ENCODE measurements at places on chromosomes 12 and 14.

DNA sequence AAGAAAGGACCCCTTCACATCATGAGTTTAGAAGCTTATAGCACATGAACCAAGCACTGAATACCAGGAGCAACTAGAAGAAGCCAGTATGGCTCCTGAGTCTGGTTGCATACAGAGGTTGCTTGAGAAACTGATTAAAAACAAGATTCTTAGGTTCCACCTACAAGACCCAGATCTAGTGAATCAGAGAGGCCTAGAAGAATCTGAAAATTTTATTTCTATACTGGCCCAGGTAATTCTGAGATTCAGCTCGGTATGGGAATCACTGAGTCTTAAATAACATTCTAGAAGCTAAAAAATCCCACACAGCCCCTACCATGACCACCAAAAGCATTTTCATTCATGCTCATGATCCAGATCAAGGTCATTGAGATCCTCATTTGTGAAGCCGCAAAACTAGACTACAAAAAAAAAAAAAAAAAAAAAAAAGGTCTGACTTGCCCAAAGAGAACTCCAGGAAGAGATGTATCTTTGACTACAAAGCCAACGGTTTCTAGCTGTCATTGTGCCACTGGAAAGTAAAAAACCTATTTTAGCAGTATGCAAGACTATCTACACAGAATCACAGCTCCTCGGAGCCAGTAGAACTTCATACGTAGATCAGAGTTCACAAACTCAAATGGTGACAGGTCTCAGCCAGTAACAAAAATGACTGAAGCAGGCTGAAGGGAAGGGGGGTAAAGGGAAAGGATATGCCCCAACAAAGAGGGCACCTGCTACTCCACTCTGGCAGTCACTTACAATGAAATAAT, 168.4 kb upstream of the EGLN3 start:
- DNase-seq, result no peak

- DNase-seq, result no peak
These were observed 150.1 kb downstream of the SUDS3 start for GRCh38 chr12:118526255-118527095.

GRCh38 chr14:65169351-65169750, 67.0 kb upstream of the MAX start:
- no peak for DNase-seq

GRCh38 chr12:75315518-75315917, 14.6 kb downstream of the CAPS2 start:
- DNase-seq, result no peak

GRCh38 chr12:70268972-70269371, 25.7 kb downstream of the CNOT2 start:
- no peak for DNase-seq

GRCh38 chr14:67852926-67853604, 33.5 kb downstream of the RAD51B start:
- peak; percentile 32 for DNase-seq

- DNase-seq, result no peak
These were observed 2.5 kb upstream of the DDX23 start for GRCh38 chr12:48854488-48854887.

- DNase-seq, result no peak
These were observed 8.6 kb downstream of the SETD1B start for GRCh38 chr12:121812320-121812871.

- no peak for DNase-seq
These were observed 230.7 kb upstream of the PRKD1 start for GRCh38 chr14:30158299-30158698.

- DNase-seq, result no peak
These were observed 13.1 kb upstream of the GPR132 start for GRCh38 chr14:105078294-105078693.

DNA sequence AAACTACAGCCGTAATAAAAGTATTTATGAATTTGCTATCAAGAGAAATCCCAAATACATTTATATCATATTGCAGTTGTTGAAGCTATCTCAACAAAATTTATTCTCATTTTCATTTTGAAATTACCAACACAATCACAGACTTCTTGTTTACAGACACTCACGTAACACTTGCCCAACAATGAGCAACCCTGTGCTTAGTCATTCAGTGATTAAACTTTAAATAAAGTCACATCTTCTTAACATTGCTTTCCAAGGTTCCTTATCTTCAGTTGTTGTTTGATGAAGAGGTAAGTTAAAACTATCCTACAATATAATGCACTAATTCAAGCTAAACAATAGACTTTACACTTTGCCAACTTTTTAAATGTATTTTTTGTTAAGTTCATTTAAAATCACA, 601.8 kb downstream of the SLC16A7 start:
- DNase-seq, result no peak

DNA sequence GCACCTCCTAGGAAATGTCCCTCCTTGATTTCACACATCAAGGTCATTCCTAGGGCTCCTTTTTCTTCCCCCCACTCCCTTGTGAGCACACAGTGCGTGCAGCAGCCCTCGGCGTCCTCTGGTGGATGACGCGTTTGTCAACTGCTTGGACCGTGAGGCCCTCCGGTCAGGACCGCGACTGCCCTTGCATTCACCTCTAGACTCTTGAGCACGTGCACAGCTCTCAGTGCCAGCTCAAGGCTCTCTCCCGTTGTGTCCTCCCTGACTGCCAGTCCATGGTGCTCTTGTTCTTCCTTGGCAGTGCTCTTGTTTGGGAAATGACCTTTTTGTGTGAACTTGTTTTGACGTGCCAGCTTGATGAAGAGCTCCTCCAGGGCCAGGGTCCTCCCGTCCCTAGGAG, 67.9 kb downstream of the TSPAN9 start:
- DNase-seq, result no peak

- DNase-seq, result no peak
These were observed 148.8 kb upstream of the E2F7 start for GRCh38 chr12:77214136-77214535.

GRCh38 chr12:54616933-54617680, 17.6 kb downstream of the LACRT start:
- DNase-seq, result peak; percentile 42

GRCh38 chr14:102630881-102631280, 38.4 kb downstream of the RCOR1 start:
- DNase-seq, result no peak

DNA sequence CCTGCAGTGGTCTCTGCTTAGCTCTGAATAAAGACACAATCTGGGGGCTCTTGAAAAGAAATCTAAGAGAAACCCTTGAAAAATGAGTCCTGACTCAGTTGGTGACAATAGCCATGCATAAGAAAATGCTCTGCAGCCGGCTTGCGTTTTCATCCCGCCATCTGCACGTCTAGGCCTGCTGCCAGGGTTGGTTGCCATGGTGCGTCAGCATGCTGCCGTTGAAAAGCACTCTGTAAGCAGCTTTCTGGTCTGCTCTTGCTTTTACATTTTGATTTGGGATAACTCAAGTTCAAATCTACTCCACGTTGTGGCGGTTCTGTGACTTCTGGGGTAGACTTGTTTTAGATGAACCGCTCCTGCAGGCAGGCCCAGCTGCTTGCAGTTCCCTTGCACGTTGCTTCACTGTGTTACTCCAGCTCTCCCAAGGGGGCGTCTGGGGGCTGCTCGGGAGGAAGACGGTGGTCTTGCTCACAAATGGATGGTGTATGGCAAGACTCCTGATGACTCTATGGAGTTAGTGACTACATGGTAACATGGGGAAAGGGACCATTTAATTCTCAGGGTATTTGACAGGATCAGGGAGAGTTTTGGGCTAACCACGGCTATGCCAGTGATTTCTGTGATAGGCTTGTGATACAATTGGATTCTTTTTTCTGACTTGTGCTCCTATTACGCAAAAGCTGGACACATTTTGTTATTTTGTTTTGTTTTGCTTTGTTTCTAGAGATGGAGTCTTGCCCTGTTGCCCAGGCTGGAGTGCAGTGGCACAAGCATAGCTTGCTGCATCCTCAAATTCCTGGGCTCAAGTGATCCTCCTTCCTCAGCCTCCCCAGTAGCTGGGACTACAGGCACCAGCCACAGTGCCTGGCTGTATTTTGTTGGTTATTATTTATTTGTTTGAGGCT, 15.8 kb downstream of the WNT5B start:
- no peak for DNase-seq

- no peak for DNase-seq
These were observed 92.5 kb downstream of the DAAM1 start for GRCh38 chr14:59280961-59281360.

DNA sequence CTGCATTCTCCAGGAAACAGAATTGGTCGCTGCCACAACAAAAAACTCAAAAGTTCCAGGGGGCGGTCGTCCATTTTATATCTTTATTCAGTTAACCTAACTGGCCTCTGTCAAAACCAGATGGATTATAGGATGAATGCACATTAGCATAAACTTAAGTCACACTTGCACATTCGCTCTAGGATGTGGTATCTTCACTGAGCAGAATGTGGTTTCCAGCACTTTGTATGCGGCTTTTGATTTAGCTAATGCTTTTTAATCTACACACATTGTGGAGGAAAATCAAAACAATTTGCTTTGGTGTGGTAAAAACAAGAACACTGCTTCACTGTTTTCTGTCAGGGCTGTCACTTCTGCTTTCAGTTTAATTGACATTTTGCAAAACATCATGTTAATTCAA, 4.5 kb downstream of the TAS2R50 start:
- DNase-seq, result no peak

DNA sequence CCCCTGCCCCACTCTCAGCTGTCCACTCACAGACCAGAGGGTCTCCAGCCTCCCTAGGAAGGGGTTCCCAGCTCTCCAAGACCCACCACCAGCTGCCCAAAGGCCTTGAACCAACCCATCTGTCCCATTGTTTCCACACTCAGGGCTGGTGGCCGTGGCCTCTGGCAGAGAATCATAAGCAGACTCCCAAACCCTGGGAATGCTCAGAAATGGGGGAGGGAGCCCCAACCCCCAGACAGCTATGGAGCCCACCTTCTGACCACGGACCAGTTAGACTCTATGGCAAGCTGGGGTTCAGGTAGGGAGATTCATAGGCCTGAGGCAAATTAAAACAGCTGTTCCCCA, 280.0 kb downstream of the DPF3 start:
- no peak for DNase-seq

DNA sequence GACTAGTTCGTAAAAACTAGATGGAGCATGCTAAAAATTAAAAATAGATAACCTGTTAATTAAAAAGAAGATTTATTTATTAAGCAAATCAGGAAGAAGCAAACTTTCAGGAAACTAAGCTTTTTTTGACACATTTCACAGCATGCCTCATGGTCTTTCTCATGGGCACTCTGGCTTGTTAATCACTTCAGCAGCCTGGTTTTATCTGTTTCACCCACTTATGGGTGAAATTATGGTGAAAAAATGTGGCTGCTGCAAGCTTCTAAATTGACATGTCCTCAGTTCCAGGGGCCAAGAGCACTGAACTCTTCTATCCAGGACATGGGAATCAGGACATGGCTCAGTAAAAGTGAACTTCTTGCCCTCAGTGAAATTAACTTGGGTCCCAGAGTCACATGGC, 468.6 kb upstream of the SYT1 start:
- DNase-seq, result no peak

- no peak for DNase-seq
These were observed 34.2 kb upstream of the PLEKHA5 start for GRCh38 chr12:19095331-19095730.

GRCh38 chr14:39853441-39853840, 421.2 kb upstream of the FBXO33 start:
- no peak for DNase-seq

- no peak for DNase-seq
These were observed 102.7 kb downstream of the PAPLN start for GRCh38 chr14:73339846-73340595.

DNA sequence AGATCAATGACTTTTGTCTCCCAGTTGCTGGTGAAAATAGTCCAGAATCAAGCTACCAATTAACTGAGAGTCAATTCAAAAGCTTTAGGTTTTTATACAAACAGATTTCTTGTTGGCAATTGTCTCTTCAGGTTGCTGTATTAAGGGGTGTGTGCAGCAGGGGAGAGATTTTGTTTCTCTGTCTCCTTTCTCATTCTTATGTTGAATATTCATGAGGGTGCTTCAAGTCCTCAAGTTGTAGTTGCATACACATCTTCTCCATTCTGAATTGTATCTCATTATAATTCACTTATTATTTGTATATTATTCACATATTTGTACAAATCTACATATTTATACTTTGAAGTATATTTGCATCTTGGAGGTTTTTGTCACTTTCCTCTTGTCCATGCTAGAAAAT, 126.7 kb upstream of the PTPRQ start:
- no peak for DNase-seq

DNA sequence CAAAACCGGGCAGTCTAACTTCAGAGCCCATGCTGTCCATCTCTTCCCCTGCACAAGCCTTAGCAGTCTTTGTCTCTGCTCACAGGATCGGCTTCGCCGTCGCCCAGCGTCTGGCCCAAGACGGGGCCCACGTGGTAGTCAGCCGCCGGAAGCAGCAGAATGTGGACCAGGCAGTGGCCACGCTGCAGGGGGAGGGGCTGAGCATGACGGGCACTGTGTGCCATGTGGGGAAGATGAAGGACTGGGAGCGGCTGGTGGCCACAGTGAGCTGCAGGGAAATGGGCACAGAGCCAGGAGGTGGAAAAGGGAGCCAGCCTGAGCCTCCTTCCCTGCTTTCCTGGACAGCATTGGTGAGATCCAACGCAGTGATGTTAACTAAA, 14.2 kb upstream of the CARMIL3 start:
- DNase-seq, result no peak

DNA sequence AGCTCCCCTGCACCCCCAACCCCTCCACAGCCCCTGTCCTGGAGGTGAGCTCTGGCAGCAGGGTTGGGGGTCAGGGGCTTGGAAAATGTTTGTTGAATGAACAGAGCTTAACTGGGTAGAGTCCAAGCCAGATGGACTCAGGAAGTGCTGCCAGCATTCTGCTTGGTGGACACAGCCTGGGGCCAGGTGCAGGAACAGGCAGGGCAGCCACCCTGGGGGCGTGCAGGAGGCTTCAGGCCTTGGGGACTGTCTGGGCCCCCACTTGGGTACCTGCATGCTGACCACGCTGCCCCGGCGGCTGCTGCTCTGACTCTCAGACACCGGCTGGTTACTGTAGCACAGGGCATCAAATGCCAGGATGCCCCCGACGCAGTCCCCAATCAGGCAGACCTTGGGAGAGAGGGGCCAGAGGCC, 15.7 kb downstream of the ARL6IP4 start:
- DNase-seq, result no peak

GRCh38 chr14:72495668-72496067, 398.2 kb downstream of the DPF3 start:
- DNase-seq, result no peak

DNA sequence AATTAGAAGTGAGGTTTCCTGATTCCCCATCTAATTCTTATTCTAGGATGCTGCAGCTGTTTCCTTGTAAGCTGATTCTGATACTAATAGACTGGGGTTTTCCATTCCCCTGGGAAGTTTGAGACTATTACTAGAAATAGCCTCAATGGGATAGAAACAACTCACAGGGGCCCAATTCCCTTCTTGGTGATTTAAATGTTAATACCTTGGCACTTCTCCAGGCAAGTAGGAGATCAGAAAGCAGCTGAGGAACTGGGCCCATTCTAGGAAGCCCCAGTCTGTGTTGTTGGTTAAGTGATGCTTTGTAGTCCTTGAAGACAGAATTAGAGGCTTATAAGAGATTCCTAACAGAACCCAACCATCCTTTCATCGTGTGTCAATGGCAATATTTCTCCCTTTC, 407.0 kb upstream of the SEL1L start:
- DNase-seq, result no peak

GRCh38 chr14:64566651-64567122, 16.9 kb downstream of the PPP1R36 start:
- DNase-seq, result no peak
